Activated T-cell treated with anti-CD3 and anti-CD28 coated beads for 1 hour (primary cell): ENCODE measurements at places on chromosomes 7 and 10.

- DNase-seq = no peak
Observed at GRCh38 chr7:98091061-98091460, 15.6 kb upstream of the LMTK2 start.

DNA sequence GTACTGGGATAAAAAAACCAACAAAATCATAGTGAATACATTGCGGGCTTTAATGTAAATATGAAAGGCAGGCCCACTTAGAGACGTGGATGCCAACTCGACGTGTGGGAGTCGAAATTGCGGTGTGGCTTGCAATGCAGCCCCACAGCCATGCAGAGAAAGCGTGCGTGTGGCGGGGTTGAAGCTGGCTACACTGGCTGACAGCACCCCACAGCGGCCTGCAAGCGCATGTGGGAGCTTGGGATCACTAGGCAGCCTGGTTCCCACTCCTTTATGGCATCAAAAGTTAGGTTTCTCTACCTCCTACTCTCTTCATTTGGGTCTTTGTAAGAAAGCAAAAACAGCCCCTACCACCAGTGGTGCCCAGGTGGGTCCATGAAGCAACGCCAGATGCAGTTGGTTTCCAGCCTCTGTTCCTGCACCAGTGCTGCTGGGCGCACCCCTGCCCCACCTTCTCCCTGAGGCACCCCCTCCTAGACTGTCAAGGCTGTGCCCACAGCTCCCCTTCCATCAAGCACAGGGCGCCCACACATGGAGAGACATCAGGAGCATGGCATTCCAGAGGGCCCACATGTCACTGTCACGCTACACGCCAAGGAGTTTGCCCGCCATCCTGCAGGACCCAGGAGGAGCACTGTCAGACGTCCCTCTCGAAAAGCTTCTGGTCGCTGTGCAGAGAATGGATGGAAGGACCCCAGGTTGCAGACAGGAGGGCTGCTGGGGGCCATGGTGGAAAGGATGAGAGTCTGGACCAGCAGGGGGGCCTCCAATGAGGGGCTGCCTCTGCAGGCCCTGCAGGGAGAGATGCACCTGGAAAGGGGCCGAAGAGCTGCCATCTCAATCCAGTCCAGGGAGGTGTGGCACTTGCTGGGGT, 142.9 kb downstream of the PAXIP1 start:
- DNase-seq = no peak

DNA sequence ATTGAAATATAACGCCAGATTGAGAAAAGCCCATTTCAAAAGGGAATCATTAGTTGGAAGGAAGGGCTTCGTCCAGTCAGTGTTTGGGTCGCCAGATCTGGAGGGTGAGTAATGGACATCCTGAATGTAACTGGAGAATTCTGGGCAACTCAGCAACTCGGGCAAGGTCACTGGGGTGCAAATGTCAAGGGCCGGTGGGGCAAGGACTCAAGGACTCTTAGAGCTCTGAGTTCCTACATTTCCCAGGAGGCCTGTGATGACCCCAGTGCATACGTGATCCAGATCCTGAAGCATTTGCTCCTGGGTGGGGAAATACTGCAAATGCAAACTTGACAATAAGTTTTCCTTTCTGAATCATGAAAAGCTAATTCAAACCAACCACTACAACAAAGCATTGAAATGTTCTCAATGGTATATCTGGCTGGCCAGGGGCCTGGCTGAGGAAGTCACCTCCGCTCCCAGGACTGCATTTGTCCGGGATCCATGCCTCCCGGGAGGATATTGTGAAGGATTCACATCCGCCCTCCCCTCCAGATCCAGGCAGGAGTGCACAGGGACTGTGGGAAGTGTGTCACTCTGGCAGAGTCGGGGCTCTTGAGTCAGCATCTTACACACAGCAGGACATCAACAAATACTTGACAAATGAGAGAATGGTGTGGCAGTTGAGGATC, 164.0 kb downstream of the FANK1 start:
- DNase-seq = no peak

- DNase-seq = no peak
Observed at GRCh38 chr10:92991513-92991912, 69.1 kb upstream of the CYP26C1 start.

GRCh38 chr7:150962553-150963399, 15.3 kb downstream of the KCNH2 start:
- peak; percentile 42 for DNase-seq

GRCh38 chr7:55349121-55349520, 16.0 kb upstream of the LANCL2 start:
- DNase-seq = no peak

- DNase-seq = no peak
Observed at GRCh38 chr7:42831718-42832522, 80.0 kb downstream of the C7orf25 start.

DNA sequence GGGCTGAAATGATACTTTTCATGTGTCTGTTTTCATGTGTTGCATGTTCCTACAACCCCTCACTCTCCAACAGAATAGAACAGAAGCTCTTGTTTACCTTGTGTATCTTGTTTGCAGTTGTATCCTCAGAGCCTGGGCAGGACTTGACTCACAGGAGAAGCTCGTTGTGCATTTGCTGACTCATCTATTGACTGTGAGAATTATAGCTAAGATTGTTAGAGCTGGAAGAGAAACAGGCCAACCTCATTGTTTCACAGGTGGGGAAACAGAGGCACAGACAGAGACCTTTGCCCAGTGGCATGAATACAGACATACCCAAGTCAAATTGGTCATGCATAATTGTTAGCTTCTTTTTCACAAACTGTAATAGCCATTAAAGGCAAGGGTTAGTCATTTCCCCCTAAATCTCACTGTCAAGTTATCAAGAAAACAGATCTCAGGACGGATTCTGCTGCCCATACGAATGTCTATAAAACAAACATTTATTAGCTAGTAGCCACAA, 4.6 kb upstream of the TSPAN15 start:
- DNase-seq = no peak

- DNase-seq = no peak
Observed at GRCh38 chr7:104979167-104979841, 34.7 kb upstream of the KMT2E start.
